Calu3 (cell line): ENCODE measurements at places on chromosomes 12 and 14.

GRCh38 chr14:44113769-44114730 lies 393.0 kb downstream of the FSCB start:
- DNase-seq, result no peak

DNA sequence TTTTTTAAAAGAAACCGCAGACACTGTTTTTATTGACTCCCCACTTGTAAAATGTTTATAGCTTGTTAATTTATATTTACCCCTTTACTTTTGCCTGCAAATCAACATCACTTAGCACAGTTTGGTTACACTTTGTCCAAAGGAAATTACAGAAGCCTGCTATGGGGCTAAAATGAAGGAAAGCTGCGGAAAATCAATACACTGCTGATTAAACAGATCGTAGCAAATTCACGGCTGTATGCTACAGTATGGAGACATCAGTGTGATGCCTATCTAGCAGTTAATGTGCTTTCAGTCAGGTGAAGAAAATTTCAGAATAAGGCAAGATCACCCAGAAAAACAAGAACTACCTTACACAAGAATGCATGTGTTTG lies 110.0 kb downstream of the FOXG1 start:
- DNase-seq, result no peak

- DNase-seq, result no peak
These were observed 696 bp upstream of the GPHN start for GRCh38 chr14:66507181-66507721.

DNA sequence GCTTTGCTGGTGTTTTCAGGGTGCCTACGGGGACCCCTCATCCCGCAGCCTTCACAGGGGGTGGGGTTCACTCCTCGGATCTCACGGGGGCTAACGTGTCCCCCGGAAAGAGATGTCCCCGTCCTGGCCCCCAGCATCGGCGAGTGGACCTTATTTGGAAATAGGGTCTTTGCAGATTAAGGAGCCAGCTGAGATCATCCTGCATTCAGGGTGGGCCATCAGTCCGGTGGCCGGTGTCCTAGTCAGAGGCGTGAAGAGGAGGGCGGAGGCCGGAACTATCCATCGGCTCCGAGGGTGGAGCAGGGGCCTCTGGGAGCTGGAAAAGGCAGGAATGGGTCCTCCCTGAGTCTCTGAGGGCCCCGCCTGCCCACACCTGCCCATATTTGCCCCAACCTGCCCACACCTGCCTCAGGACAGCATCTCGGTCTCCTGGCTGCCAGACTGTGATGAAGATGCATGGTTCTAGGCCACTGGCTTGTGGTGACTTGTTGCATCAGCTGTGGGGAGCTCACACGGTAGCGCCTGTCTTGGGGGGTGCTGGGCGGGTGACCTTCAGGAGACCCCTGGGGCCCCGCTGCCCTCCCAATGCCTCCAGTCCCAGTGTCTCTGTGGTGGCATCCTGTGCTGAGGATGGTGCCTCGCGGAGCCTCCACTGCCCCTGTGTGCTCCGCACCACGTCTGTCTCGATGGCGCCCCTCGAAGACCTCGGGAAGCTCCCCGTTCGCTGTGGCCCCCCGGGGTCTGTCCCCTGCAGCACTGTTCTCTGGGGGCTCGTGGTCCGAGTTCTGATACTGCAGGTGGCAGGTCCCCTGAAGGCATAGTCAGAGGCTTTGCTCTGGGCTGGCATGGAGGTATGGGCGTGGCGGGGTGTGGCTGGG lies 14.7 kb downstream of the NOC4L start:
- no peak for DNase-seq

DNA sequence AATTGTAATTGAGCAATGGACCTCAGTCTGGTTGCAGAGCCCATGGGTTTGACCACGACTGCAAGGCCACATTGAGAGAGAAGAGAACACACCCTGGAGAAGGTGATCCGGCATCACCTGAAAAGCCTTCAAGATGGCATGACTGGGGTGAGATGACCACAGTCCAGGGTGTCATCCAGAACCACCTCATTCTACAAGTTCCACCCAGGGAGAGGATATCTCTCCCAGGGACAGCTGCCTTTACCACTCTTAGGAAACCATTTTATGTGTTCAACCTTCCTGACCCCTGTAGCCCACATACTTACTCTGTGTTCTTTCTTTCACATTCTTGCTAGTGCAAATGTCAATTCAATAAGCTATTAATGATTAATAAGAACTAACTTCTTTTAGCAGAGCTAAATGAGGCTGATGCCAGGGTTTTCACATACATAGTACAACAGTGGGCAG lies 43.4 kb upstream of the CPM start:
- peak; percentile 39 for DNase-seq

DNA sequence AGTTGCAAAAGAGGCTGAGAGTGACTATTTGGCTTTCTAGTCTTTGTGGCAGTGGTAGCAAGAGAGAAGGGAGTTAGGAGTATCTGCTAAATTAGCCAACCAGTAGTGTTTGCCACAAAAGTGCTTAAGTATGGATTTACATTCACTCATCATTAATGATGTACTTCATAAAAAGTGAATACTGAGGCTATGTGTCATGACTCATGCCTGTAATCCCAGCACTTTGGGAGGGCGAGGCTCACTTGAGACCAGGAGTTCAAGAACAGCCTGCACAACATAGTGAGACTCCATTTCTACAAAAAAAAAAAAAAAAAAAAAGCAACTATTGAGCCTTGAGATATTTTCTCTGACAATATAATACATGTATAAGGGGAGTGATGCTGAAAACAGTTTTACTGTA lies 36.8 kb downstream of the CCDC177 start:
- DNase-seq, result no peak

DNA sequence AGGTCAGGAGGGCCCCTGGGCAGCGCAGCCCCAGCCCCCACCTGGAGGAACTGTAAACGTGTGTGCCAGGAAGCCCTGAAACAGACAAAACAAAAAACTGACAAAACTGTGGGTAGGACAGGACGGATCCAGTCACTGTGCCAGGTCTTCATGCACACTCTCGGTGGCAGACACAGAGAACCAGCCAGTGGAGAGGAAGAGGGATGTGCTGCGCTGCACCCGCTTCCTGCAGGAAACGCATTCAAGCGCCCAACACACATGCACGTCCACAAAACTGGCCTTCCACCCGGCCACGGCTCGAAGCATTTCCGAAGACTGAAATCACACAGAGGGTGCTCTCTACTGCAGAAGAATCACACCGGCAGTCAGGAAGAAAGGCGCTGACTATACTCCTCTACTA lies 16.9 kb downstream of the BRF1 start:
- DNase-seq, result no peak

GRCh38 chr12:53966385-53967133 lies 6.4 kb upstream of the HOXC11 start:
- DNase-seq, result no peak

GRCh38 chr12:115528466-115528865 lies 749.0 kb downstream of the MED13L start:
- no peak for DNase-seq

DNA sequence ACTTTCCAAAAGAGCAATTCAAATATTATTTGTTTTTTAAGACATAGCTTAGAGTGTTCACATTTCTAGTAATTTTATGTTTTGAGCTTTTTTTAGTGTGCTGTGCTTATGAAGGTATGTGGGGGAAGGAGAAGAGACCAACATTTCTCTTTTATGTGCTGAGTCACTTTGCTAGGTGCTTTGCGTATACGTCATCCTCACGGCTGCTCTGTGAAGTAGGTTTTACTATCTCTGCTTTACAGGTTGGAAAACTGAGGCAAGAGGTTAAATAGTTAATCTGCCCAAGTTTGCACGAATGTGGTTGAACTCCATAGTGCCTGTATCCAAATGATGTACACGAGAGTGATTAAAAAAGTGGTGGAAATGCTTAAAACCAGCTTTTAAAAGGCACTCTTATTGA lies 75.9 kb downstream of the AEBP2 start:
- no peak for DNase-seq

- peak; percentile 53 for DNase-seq
These were observed 31.1 kb upstream of the POC1B start for GRCh38 chr12:89556976-89557375.

DNA sequence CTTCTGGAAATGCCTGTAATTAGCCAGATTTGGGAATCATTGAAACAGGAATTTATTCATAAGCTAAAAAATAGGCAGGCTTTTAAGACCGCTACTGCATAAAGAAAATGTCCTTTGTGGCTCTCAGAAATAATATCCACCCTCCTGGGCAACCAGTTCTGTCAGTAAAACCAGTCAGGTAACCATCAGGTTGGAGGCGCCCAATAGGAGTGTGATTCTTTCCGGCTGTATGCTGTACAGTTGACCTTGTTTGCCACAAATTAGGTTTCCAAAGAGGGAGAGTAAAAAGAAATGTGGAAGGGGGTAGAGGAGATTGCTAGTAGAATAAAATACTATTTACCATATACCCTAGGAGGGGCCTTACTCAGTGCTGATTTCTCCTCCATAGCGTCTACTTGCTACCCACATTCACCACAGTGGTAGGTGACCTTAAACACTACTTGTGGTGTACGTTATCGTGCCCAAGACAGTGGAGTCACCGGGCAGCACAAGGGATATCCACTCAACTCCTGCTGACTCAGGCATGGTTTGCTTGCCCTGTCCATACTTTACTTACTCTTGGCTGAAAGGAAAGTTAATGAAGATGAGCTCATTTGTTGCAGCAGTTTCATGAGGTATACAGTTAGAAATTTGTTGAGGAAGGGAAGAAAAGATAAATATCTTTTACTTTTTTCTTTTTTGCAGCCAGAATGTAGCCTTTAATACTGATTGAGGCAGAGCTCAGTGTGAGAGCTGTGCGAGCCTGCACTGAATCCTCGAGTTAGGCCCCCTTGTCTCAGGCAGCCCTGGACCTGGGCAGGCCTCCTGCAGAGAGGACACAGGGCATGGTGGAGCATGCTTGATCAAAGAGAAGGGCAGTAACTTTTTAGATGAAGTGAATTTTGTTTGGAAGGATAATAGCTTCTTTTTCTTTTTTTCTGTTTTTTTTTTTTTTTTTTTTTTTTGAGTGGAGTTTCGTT lies 76.7 kb downstream of the DIP2B start:
- DNase-seq, result peak; percentile 64

- peak; percentile 74 for DNase-seq
These were observed 59.9 kb upstream of the FBRSL1 start for GRCh38 chr12:132429946-132430643.

GRCh38 chr14:75452324-75452723 lies 24.5 kb downstream of the JDP2 start:
- DNase-seq, result no peak

DNA sequence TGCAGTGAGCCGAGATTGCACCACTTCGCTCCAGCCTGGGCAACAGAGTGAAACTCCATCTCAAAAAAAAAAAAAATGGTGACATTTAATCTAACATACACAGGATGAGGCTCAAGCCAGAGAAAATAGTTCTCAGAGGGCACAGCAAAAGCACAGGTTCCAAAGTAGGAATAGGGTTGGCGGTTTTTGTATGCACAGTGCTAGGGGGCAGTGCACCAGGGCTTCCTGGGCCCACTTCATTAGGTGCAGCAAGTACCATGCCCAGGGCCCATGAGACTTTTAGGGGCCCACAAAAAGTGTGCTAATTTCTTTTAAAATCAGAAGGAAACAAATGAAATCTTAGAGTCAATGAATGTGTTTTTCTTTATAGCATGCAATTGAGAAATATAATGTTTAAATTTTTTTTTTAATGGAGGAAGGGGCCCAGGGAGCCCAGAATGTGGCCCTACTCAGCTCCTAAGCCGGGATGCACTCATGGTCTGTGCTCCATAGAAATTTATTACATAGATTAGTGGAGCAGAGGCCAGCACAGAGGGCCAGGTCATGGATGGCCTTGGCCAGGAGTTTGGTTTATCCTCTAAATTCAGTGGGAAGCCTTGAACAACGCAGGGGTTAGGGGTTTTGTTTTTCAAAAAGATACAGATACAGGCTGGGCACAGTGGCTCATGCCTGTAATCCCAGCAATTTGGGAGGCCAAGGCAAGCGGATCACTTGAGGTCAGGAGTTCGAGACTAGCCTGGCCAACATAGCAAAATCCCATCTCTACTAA lies 2.3 kb downstream of the AK7 start:
- DNase-seq, result no peak

GRCh38 chr14:25009891-25010290 lies 40.1 kb downstream of the STXBP6 start:
- no peak for DNase-seq

GRCh38 chr14:22400655-22401259 lies 188.3 kb downstream of the DAD1 start:
- no peak for DNase-seq

GRCh38 chr12:52918784-52919183 lies 13.9 kb upstream of the KRT8 start:
- no peak for DNase-seq
